ENCODE measurements at places on chromosomes 1 and 21.

GRCh38 chr1:34744851-34745250 is 10.0 kb upstream of the GJB5 start:
- no peak for DNase-seq

DNA sequence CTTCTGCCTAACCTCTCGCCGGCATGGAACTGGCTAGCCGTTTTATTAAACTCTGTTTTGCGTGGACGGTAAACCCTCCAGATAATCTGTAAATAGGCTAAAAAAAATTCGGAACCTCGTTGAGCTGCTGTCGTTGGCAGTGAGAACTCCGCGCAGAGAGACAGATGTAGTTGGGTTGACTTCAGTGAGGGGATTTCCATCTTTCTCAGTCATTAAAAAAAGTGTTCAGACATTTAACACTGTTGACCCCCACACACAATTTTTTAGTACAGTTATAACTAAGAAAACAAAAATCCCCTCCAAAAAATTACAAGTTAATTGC is 464 bp downstream of the PARK7 start:
- DNase-seq, result no peak

DNA sequence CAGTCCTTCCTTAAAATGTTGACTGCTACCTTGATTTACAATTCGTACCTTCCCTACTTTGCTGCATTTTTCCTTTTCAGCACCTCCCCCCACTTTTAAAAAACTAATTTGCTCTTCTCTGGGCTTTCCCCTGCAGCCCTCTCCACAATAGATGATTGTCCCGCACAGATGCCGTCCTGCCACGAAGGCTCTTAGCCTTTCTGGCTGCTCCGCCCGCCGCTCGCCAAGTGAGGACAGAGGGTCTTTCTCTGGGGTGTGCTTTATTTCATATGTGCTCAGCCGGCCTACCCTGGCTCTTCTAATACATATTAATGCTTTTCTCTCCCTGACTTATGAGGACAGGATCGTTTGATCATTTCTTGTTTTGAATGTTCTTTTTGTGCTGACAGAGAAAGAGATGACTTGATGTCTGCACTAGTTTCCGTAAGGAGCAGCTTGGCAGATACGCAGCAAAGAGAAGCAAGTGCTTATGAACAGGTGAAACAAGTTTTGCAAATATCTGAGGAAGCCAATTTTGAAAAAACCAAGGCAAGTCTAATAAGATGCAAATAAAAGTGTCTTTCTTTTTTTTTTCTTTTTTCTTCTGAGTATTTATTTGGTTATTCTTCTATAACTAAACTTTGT is 60.6 kb downstream of the SDCCAG8 start:
- DNase-seq, result no peak

DNA sequence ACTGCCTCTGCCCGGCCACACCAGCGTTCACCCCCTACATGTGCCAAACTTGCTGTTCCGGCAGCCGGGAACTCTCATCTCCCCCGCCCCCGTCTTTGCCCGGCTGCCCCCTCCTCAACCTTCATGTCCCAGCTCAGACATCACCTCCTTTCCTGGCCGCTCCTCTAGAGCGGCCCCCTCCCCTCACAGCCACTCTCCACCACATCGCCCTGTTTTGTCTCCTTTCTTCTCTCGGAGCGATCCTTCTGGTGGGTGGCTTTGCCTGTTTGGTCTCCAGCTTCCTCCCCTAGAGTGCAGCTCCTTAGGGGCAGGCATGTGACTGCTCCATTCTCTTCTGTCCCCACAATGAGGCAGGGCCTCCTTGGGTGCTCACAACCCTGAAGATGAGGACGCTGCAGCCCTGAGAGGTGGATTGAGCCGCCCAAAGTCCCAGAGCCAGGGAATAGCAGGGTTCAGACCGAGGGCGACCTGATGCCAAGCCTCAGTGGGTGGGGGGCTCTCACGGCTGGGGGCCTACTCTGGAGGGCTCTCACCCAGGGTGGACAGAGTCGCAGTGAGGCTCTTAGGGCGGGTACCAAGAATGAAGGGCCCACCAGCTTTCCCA is 44.9 kb upstream of the ECE1 start:
- DNase-seq, result no peak

GRCh38 chr1:41360074-41360785 is 1.0 kb upstream of the FOXO6 start:
- DNase-seq, result no peak

DNA sequence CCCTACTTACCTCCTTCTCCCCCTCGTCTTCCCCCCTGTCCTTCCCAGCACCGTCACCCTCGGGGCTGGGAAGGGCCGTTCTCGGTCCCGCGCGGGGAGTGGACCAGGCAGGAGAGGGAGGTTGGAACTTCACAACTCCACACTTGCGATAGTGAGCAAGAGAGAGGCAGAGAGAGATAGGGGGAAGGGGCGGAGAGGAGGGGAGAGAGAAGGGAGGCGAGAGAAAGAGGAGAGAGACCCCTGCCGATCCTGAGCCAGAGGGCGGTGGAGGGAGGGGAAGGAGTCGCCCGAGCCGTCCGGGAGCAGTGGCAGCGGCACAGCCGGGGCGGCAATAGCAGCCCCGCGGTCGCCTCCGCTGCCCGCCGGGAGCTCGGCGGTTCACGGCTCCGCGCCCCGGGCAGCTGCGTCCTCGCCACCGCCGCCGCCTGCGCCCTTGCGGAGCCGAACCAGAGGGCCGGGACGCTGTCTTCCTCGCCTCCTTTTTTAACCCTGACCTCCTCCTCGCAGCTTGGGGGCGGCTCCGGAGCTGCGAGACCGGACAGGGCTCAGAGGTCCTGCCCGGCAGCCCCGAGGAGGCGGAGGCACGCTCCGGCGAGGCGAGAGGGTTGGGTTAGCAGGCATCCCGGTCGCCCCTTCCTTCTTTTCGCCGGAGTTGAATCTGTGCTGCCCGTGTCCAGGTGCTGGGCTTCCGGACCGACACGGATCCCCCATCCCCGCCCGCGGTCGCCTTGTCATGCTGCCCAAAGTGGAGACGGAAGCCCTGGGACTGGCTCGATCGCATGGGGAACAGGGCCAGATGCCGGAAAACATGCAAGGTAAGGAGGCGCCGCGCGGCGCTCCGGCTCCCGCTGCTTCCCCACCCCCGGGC is 11.7 kb downstream of the NR5A2 start:
- no peak for DNase-seq

DNA sequence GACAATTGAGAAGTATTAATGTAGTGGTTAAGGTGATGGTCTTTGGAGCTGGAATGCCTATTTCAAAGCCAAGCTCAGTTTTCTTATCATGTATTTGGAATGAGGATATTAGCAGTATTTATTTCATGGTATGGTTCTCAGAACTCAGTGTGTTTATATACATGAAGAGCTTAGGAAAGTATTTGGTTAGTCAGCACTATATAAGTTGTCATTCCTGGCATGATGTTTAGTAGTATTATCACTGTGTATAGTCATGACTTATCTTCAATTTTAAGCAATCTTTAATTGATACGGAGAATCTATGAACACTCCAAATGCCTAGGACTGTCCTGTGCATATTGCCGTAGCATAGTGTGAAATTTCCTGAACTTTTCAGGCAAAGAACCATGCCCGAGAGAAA is 501.9 kb upstream of the USP24 start:
- no peak for DNase-seq

- DNase-seq, result no peak
These were observed 64.0 kb upstream of the KCNK2 start for GRCh38 chr1:215018555-215018954.

DNA sequence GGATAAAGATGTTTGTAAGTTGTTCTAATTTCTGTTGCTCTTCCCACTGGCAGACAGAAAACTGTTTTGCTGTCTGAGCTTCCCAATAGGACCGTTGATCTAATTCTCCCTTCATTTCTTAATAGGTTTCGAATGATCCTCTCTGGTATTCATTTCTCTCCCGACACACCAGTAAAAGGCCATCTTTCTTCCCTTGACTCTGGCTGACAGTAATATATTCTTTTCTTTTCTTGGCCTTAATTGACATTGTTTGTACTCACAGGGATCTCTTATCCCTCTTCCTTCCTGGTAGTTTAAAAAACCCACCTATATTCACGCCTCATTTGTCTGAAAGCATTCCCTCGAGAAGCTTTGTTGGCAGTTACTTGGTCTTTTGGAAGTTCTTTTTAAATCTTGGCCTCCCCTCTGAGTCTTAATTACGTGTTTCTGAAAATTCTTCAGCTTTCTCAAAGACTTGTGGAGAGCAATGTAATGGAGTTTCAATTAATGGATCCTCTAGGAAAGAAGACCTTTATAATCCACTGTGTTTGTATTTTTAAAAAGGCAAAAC is 40.3 kb downstream of the MAP10 start:
- DNase-seq, result no peak

DNA sequence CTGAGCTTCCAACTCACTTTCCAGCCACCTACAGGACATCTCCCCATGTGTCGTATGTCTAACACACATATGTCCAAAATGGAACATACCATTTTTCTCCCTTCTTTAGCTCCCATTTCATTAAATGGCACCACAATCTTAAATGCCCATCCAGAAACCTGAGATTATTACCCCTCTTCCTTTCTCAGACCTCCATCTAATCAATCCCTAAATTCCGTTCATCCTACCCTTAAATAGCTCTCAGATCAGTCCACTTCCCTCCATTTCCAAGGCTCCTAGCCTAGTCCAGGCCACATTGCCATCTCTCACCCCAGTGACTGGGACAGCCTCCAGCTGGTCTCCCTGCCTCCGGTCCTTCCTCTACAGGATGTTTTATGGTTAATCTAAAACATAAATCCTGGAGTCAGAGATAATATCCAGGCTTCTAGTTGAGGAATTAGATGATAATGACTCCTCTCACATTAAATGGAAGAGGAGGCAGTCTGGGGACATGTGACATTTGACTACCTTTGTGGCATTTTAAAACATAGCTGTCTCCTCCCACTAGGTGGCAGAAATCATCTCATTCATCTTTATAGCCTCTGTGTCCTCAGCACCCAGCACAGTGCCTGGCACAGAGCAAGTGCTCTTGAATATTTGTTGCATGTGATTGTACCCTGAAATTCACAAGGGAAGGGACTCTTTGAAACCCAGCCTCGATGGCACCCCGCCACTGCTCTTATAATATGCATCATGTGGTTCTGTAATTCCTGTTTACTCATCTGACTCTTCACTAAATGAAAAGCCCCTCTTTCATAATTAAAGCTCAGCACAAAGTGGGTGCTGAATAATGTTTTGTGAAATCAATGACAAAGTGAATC is 102.3 kb downstream of the TMEM53 start:
- no peak for DNase-seq

DNA sequence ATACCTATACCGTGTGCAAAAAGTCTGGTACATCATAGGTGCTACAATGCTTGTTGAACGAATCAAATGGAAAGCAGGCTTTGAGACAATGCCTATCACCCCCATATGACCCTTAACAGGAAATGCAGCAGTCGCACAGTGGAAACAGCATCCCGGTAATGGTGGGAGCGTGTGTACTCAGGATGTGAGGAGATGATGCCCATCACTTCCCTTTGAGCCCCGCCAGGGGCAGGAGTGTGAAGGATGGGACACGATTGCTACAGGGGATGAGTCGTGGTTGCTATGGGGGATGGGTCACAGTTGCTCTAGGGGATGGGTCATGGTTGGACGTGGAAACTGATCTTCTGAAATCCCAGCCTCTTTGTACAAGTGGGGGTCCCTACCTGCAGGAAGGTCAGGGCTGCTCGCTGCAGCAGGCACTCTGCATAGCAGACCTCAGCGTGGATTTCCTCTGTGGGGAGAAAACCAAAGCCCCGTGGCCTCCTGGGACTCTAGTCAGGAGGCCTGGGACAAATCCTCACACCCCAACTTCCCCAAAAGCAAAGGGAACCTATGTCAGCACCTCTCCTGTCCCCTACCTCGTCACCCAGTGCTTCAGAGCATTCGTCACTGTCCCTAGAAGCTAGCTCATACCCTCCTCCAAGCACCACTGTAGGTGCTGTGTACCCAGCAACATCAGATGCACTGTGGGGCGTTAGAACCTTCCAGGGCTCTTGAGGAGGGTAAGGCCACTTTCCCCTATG is 19.3 kb downstream of the TTC39A start:
- no peak for DNase-seq

GRCh38 chr1:217881131-217881543 is 250.0 kb downstream of the SPATA17 start:
- DNase-seq, result no peak

DNA sequence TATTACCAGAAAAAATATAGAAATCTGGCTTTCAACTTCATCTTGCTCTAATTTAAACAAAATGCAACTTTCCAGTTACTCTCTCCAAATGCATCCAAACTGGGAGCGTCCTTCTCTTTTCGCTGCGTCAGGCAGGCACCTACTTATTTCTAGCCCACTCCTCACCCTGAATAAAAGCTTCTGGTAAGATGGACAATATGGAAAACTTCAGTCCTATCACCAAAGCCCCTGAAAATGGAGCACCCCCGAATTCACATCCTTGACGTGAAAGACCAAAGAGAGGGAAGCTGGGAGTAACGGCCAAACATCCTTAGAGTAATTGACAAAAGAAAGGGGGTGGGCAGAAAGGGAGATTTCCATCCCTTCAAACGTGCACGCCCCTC is 5.5 kb upstream of the PROX1 start:
- DNase-seq, result no peak

DNA sequence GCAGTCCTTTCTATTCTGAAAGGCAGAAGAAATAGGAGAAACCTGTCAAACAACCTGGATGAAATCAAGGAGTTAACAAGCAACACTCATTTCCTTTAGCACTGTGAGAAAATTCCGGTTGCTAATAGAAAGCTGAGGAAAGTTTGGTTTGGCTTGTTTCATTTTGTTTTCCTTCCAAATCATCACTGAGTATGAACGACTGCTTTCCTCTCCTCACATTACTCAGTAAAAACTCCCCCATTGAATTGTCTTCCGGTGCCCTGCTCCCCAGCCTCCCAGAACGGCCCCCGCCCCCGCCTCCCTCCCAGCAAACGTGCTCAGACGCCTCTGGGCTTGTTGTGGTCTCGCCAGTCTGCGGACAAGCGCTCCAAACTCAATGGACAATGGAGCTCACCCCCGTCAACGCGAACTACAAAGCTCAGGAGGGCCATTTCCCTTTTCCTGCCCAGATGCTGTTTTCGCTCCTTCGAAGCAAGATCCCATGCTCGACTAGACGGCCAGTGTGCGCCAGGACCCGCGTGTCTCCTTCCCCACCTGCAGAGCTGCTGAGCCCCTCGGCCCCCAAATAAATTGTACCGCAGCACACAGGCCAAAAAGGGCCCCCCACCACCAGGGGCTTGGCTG is 747 bp downstream of the STX6 start:
- DNase-seq, result no peak
